ENCODE measurements at places on chromosomes 4 and X.

DNA sequence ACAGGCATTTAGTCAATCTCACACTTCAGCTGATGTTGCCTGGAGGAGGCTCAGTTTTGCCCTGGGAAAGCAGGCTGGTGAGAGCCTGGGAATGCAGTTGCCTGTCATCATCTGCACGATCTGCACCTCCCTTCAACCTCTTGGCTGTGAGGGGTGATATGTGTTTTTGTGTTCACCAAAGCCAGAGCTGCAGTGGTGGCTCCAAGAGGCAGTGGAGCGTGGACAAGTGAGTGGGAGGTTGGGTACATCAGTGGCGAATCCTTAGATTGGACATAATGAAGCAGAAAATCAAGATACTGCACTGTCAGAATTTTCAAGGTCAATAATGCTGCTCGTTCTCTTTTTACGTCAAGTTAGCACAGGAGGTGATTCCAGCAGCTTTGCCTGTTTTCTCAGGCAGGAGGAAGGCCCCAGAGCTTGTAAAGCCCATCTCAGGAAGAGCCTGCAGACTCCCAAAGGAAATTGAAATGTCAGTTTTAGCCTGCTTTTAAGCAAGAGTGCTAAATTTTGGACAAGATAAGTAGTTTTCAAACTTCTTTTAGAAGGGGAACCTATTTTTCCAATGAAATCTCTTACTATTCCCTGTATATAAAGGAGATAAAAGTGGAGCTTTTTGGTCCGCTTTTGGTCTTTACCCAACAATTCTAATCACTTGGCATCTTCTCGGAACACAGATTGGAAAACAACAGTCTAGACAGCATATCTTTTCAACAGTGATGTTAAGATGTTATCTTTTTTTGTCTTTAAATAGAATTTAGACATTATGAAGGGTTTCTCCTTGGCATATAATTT lies 92.8 kb downstream of the FRAS1 start:
- DNase-seq, result no peak

- no peak for DNase-seq
Observed at GRCh38 chr4:41681054-41681453, 67.5 kb downstream of the PHOX2B start.

GRCh38 chr4:2083826-2084160 lies 24.7 kb downstream of the NAT8L start:
- DNase-seq, result peak; percentile 0

DNA sequence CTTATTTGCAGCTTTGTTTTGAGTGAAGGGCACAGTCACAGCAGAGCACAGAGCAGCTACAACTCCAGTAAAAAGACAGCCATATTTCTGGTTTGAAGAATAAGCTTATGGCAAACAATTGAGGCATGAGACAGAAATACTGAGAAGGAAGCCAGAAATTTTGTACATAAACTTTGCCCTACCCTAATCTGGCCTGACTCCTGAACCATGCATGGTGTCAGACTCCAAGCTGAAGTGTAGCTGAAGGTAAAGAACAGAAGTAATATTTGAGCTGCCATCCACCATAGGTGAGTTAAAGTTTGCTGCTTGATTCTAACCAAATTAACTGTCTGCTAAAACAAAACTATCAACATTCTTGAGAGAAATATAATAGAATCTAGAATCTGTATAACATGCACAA lies 24.5 kb upstream of the TMEM192 start:
- no peak for DNase-seq

GRCh38 chr4:86706923-86707597 lies 112.9 kb downstream of the PTPN13 start:
- DNase-seq, result no peak

- DNase-seq, result no peak
Observed at GRCh38 chr4:128384091-128384520, 96.5 kb upstream of the PGRMC2 start.

DNA sequence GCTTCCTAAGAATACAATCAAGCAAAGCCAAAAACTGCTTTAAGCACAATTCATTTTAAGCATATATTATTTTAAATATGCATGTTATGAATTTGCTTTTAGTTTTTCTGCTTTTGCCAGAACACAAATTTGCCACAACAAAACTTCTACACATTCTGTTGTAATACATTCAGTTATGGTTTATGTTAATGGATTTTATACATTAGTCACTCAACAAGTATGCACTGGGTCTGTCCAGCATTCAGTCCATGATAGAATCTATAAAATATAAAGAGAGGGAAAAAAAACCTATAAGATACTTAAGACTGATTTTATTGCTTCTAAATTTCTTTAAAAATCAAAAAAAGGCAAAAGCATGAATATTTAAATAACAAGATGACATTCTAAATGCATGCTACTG lies 22.2 kb downstream of the IQCM start:
- no peak for DNase-seq

- DNase-seq, result no peak
Observed at GRCh38 chrX:40018041-40018440, 79.7 kb downstream of the BCOR start.

DNA sequence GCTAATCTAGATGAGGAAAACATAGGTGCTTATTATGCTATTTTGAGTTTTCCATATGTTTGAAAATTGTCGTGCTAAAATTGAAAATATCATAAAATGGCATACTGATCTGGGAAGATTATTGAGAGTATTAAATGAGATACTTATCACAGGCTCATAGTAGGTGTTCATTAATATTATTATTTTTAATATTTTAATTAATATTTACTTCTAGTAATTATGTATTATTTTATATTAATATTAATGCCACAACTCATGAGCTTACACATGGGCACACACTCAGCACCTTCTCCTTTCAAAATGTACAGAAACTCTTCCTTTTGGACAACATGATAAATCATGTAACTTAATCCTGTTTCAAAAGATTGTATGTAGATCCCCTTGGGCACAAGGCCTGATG lies 223.6 kb downstream of the RAB28 start:
- DNase-seq, result no peak

- DNase-seq, result no peak
Observed at GRCh38 chrX:46485897-46486296, 59.3 kb downstream of the ZNF674 start.

- DNase-seq, result no peak
Observed at GRCh38 chrX:69293776-69294601, 128.7 kb upstream of the PJA1 start.

DNA sequence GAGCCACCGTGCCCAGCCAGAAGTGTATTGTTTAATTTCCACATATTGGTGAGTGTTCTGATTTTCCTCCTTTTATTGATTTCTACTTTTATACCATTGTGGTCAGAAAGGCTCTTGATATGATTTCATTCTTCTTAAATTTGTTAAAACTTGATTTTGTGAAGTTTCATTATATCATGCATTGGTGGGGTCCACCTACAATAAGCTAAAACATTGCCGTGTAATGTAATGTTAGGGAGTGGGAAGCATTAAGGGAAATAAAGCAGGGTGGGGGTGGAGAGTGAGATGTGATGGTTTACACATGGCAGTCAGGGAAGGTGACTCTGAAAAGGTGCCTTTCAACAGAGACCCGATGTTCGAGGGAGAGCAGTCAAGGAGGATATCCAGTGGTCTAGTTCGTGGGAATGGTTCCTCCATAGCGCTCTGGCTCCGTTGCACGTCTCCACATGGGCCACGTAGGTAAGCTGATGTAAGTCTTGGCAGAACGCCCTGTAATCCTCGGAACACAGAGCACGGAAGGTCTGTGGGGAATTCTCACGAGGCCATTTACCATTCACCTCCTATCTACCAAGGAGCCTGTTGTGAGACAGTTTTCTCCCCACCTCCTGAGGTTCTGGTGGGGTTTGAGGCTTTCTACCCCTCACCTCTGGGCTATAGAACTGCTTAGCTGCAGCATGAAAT lies 7.7 kb upstream of the WDR13 start:
- no peak for DNase-seq

- no peak for DNase-seq
Observed at GRCh38 chr4:56127716-56128115, 179.0 kb downstream of the CEP135 start.

GRCh38 chr4:163595580-163595979 lies 101.1 kb downstream of the TMA16 start:
- no peak for DNase-seq

GRCh38 chr4:2417226-2417764 lies 1.1 kb downstream of the ZFYVE28 start:
- DNase-seq, result no peak

GRCh38 chrX:23612846-23613245 lies 54.4 kb upstream of the PRDX4 start:
- no peak for DNase-seq

DNA sequence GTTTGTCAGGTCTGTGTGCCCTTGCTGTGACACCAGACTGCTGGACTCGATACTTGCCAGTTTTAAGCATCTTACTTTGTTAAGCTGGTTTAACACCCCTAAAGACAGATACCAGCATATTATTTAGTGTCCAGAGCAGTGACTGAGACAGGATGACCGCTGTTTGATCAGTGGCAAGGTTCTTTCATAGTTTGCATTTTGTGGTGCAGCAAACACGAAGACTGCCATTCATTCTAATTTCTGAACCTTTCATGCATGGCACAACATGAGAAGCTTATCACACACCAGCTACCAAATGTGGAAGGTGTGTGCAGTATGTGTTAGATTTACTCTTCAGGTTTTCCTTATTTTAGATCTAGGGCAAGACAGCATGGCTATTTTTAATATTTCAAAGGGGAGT lies 28.2 kb downstream of the JADE1 start:
- DNase-seq, result peak; percentile 75

DNA sequence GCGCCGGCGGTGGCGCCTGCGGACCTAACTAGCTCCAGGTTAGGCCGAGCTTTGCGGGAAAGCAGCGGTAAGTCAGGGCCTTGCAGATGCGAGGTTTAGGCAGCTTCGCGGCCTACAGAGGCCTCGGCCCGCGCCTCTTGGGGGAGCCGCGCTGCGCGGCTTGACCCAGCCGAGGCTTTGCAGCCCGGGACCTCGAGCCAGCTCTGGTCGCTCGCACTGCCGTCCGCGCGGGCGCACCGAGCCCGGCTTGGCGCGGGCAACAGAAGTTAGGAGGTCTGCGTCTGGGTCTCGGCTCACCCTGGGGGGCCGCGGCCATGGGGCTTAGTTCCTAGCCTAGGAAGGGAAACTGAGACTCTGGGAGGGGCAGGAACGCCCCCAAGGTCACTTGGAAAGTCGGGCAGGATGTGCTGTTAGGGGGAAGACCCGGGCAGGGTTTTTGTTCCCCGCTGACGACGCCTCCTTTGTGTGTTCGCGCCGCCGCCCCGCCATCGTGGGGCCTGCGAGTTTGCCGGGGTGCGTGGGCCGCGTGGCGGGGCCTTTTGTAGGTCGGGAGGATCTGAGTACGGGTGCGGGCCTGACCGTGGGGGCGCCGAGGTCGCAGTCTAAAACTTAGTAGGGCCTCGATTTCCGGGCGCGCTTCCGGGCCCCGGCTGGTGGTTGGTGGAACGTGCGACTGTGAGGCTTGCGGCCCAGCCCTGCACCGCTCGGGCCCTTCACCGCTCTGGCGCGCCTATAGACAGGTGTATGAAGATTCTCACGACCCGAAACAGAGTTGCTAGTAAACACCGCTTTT lies 482 bp downstream of the RNF4 start:
- peak; percentile 53 for DNase-seq

GRCh38 chr4:71267244-71267643 lies 71.6 kb upstream of the SLC4A4 start:
- no peak for DNase-seq

DNA sequence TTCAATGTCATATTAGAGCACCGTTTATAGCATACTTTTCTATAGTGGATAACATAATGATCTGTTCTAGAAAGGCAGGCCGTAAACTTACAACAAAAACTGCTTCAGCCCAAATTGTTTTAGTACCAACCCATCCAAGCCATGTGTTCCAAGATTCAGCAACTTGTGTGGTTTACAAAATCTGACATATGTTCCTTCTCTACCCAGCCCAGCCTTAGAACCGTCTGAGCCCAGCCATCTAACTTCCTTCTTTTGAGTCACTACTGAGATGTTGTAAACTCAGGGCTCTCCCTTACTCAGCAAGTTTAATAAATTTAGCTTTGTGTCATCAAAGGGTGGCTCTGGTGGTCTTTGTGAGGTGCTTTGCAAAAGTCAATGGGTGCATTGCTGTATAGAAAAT lies 32.4 kb upstream of the REPS2 start:
- DNase-seq, result no peak

GRCh38 chr4:40305328-40306170 lies 29.6 kb upstream of the CHRNA9 start:
- DNase-seq, result no peak

DNA sequence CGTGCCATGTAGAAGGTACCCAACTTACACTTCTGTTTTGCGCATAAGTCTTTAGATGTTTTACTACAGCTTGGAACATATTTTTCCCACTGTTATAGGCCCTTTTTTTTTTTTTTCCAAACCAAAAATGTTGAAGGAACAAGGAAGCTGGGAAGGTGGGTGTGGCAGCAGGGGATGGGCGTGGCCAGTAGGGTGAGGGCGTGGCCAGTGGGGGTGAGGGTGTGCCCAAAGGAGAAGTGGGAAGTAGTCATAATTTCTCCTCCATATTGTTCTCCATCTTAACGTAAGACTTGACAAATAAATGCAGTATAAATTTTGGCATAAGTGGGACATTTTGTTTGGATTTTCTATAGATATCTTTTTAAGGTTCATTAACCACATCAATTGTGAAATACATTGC lies 30.4 kb downstream of the CLDN22 start:
- no peak for DNase-seq

DNA sequence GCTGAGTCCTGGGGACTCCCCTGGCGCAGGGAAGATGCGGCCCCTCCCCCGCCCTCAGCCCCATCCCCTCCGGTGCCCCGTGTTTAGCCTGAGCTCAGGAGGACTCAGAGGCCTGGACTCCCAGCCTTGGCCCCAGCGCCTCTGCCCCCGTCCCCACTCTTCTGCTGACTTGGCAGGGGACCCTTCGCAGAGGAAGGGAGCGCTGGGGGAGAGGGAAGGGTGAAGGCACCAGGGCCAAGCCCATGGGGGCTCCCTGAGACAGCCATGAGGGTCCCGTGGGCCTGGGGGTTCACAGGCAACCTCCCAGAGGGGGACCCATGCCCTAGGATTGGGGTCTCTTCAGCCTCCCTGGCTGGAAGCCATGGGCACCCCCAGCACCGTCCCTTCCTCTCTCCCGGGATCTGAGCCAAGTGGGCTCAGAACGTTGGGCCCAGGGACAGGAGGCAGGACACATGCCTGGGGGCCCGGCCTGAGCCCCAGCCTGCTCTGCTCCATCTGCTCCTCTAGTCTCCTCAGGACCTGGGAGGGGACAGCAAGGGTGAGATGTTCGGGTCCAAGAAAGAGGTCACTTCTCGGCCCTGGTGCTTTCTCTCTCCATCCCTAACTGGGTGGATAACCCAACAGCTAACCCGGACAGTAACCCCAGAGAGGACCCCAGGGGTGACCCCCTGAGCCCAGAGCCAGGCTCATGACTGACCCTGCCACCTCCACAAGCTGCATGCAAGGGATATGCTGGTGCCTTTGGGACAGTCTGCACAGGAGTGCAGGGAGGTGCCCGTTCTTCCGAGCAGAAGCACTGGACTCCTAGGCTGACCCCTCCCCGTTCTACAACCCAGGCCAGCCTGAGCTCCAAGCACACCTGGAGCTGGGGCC lies 1.5 kb upstream of the CPLX1 start:
- DNase-seq, result peak; percentile 75

- no peak for DNase-seq
Observed at GRCh38 chr4:23884261-23884660, 5.6 kb downstream of the PPARGC1A start.

GRCh38 chr4:56768763-56769162 lies 52.7 kb downstream of the SPINK2 start:
- no peak for DNase-seq

- DNase-seq, result no peak
Observed at GRCh38 chrX:66110112-66110511, 53.9 kb upstream of the HEPH start.
